SW480 (cell line): ENCODE measurements at places on chromosomes 13 and 19.

DNA sequence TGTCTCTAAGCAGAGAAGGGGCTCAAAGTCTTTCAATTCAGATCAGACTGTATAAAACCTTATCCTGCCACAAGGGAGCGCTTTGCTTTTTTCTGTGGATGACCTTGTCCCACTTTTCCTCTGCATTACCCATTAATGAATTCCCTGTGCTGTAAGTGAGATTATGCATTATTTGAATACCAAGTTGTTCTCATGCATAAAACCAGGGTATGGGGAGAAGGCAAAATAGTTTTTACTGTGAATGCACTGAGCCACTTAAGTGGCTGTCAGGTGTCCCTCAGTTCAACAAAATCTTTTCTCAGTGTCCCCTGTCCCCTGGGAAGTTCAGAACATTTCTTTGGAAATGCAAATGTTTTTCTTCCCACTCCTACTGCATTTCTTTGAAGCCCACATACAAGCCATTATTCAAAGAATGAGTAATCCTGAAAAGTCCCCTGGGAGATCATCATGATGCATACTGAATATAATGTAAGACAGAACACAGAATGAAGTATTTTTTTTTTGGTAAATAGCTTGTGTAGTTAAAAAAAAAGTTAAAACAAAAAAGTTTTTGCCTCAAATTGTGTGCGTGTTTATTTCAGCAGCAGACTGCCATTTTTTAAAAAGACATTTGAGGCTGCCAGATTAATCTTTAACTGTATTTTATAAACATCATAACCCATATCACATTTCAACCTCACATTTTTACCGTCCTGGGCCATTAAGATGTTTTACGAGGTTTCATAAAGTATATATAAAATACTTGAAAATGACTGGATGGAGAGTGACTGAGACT is 506.7 kb upstream of the PCDH9 start:
- DNase-seq, result peak; percentile 22

DNA sequence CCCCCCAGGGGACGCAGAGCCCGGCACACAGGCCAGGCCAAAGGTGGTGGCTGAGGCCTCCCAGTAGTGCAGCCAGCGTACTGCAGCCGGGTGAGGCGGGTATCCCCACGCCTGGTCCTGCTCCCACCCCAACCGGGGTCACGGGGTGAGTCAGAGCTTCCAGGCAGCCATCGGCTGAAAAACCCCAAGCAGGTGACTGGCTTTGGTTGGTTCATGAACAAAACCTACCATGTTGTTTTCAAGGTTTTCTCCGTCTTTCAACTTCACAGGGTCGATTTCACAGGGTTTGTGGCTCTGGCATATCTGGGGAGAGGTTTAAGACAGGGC is 42.1 kb upstream of the C13orf46 start:
- DNase-seq, result no peak

GRCh38 chr13:109233293-109233692 is 553.1 kb downstream of the IRS2 start:
- DNase-seq, result no peak

GRCh38 chr19:29568036-29569025 is 37.8 kb upstream of the POP4 start:
- DNase-seq, result no peak

DNA sequence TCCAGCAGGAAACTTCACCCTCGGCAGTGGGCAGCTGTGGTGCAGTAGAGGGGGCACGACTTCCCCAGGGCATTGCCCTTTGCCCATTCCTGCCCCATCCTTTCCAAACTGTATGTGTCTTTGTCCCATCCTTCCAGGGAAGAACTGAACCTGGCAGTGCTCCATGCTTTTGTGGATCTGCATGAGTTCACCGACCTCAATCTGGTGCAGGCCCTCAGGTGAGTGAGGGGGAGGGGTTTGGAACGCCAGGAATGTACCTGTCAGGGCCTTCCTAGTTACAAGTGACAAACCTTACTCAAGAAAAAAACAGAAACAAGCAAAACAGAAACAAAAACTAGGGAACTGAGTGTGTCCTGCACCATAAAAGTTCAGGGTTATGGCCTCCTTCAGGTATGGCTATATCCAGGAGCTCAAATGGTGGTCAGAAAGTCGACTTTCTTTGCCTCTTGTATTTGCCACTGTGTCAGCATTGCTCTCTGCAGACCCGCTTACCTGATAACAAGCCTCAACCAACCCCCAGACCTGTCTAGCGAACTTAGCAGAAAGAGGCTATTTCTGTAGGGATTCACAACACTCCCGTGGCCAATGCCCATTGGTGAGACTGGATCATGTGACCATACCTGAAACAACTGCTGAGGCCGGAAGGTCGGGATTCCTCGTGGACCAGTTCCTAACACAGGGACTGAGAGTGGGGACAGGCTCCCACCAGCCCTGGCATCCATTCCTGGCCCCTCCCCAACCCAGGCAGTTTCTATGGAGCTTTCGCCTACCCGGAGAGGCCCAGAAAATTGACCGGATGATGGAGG is 4.2 kb downstream of the CYTH2 start:
- no peak for DNase-seq

DNA sequence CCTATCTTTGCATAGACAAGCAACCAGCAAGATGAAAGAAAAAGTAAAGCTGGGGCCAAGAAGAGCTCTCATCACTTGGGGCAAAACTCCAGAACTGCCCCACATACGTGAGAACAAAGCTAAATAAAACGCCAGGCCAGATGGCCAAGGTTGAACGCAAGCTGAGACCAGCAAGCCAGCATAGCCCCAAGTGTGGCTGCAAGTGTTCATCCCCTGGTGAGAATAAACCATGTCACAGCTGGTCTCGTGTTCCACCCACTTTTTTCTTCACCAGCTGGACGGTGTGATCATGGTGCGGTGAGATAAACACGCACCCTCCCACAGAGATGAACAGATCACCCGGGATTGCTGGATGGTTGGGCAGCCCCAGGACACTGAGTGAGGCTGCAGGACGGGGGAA is 109.6 kb upstream of the CACNA1A start:
- no peak for DNase-seq

GRCh38 chr19:33499248-33499647 is 22.3 kb downstream of the PEPD start:
- no peak for DNase-seq
